ENCODE measurements at places on chromosomes 16 and 17.
A peak's percentile ranks its signal among the peaks of the same experiment; 100 is the strongest.

GRCh38 chr16:61237884-61238485, 798.3 kb downstream of the CDH8 start:
- DNase-seq, result no peak

DNA sequence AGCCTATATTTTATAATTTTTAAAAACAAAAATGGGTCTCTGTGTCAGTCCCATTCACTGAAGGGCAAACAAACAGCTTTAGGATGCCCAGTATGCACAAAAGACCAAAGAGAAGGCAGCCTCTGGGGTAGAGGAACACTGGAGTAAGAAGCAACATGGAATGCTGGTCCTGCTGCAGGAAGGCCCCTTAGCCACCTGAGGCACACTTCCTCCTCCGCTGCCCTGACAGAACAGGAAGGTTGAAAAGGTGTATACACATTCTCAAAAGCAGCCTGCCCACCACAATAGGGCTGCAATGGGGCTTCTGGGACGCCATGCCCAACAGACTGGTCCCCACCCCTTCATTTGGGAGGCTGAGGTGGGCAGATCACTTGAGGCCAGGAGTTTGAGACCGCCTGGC, 19.5 kb downstream of the TOM1L2 start:
- DNase-seq, result no peak

GRCh38 chr16:30934827-30935557, 11.6 kb downstream of the FBXL19 start:
- DNase-seq, result peak; percentile 32

GRCh38 chr17:37100231-37100630, 151.5 kb downstream of the AATF start:
- no peak for DNase-seq

DNA sequence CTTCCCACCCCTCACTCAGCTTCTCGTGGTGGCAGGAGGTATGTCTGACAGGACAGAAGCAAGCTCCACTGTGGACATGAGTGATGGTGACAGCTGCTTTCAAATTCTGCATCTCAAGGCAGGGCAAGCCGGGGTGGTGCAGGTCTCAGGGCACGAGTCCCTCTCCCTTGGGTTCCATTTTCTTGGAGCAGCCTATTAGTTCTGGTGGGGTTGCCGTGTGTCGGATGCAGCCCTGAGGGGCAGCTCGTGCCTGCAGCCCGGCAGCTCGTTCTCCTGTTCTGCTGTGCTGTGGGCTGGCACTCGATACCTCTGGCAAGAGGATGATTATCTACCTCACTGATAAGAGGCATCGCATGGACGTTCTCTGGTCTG, 16.5 kb upstream of the CLEC18C start:
- DNase-seq, result no peak

DNA sequence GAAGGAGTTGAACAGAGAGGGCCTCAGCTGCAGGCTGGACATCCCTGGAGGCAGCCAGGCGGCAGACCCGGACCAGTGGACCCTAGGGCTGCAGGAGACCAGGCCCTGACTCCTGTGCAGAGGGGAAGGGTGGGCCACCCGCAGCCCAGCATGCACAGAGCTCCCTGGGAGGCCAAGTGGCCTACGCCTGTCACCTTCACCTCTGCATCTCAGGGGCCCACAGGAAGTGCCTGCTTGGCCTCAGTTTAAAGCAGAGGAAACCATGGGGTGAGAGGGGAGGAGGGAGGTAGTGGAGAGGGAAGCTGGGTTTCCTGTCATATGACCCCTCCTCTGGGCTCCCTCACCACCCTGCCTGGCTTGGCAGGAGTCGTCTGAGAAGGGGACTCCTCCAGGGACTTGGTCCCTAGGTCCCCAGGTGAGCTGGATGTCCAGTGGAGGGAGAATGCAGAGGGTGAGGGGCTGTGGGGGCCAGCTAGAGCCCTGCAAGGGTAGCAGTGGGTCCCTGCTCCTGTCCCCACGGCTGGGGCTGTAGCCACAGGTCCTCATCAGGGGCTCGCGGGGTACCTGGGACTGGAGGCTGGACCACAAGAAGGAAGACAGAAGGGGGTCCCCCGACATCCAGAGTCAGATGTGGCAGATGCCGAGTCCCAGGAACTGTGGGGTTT, at the start of gene TMC8:
Gene TMC8, plus strand, starts transcription at position 335 of the 665 bp plus-strand sequence. CDS start 818 bp downstream, outside the sequence.
- DNase-seq, result no peak

GRCh38 chr16:1863681-1864460, 8.1 kb downstream of the MEIOB start:
- DNase-seq, result peak; percentile 13

- no peak for DNase-seq
Measured at GRCh38 chr16:16120382-16121184, 102.7 kb downstream of the ABCC6 start.

DNA sequence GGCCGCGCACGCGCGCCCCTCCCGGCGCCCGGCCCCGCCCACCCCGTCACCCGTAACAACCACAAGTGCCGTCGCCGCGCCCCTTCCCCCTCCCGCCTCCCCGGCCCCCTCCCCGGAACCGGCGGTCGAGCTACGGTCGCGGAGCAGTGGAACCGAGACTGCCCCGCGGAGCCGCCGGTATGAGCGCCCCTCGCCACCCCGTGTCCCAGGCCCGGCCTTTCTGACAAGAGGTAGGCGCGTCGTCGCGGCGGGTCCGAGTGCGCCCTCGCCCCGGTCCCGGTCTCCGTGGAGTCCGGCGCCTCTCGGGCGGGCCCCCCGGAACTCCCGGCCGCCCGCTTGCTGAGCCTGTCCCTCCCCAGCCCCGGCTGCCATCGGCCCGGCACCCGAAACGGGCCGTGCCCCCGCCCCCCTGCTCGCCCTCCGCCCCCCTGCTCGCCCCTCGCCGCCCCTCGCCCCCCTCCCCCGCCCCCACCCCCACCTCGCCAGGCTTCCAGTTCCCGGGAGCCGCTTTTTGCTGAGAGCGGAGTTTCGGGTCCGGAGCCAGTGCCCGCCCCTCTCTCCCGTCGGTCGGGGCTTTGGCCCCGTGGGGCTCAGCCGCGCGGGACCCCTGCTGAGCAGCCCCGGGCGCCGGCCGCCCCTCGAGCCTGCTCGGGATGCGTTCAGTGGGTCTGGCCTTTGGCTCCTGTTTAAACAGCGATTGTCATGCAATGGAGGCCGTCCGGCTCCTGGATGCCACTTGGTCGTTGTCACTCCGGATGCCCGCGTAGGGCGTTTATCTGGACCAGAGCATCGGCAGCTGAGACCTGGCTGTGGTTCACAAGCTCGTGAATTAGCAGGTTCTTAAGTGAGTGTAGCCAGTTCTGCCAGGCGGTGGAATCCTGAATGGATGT, at the start of gene SEC14L1:
Gene SEC14L1, plus strand, starts transcription at position 92 of the 890 bp plus-strand sequence. CDS start 2,628 bp downstream, outside the sequence.
- DNase-seq, result peak; percentile 40

- no peak for DNase-seq
Measured at GRCh38 chr16:49828533-49829267, 27.2 kb downstream of the ZNF423 start.

- DNase-seq, result no peak
Measured at GRCh38 chr16:3487521-3488410, 7.5 kb downstream of the C16orf90 start.

- DNase-seq, result peak; percentile 29
Measured at GRCh38 chr16:73057291-73058210, 9.6 kb upstream of the ZFHX3 start.

GRCh38 chr16:477301-478157, 50.0 kb upstream of the CAPN15 start:
- DNase-seq, result no peak

DNA sequence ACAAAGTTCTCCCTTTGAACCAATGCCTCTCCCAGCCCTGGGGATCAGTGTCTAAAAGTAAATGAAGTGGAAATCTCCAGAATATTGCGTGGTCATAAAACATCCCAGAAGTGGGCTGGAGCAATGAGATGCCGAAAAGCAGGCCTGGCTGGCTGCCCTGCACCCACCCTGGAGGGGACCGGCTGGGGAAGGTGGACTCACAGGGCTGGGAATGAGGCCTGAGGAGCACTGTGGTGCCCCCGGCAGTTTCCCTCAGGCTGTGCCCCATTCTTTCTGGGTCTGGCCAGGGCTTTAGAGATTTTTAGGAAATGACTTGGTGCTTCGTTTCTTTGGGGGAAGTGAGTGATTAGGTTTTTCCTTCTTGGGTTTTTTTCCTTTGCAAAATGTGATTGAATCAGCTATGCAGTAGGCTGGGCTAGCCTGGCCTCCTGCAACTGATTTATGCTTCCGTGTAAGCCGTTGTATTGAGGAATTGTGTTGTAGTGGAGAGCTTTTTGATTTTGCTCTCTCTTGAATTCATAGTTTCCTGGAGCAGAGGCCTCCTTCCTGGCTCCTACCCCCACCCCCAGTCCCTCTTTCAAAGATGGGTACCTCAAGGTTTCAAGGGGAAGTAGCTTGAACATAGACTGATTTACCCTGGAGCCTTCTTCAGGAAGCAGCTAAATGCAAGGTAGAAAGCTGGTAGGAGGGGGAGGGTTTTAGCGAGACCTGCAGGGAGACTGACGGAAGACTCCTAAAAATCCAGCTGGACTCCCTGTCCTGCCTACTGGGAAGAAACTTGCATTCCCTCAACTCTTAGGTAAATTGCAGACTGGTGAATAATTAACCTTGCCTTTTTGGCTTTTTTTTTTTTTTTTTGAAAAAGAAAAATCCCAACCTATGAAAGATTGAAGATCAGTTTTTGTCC, 170.2 kb downstream of the RAB11FIP4 start:
- DNase-seq, result peak; percentile 45

GRCh38 chr16:57352636-57353047, 5.9 kb upstream of the CCL22 start:
- no peak for DNase-seq

DNA sequence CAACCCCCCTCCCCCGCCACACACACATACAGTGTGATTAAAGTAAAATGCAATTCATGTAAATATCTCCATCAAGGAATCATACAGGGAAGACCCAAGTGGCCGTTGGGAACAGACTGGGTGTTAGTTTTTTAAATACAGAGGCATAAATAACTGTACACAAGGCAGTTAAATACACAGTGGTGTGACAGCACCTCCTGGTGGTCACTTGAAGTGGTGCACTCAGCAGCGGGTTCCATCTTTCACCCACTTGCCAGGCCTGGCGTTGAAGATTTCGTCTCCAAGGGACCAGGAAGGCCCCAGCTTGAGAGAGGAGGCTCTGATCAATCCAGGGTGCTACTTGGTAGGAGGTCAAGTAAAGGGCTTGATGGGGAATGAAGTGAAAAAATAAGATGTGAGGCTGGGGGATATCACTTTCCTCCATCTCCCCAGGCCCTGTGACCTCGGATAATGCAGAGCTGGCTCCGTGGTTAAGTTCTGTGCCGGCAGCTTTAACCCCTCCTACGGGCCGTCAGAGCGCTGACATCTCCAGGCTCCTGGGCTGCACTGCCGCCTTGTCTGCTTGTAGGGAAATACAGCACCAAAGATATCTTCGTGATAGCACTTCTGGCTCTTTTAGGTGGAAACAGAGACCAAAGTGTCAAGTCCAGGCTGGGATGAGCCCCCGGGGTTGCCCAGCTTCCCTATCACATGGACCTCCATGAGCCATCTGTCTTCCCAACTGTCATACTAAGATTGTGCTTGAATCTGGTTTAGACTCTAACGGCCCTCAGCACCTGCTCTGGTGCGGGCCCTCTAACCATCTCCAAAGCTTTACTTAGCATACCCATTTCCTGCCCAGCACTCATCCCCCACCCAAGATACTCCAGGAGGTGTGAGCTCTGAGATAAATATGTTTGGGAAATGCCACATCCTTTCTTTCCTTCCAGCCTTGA, 20.7 kb downstream of the LGALS9 start:
- no peak for DNase-seq

DNA sequence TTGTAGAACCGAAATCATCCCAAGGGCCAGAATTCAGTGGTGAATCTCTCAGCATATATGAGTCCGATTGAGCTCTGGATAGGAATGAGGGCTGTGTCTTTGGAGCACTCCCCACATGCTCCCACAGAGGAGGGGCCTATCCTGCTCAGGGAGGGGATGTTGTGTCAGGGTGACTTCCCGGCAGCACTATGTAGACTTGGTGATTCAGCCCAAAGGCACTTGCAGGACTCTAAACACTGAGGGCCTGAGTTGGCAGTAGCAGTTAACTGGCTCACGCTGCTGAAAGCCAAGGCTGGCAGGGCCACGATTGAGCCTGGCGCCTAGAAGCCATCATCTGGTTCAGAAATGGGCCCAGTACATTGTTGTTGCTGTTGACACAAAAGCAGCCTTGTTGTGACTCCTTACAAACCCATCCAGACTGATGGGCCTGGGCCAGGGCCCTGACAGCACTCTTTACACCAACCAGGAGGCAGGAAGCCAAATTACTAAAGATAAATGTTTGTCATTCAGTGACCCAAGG, 31.9 kb downstream of the NMT1 start:
- DNase-seq, result peak; percentile 98

DNA sequence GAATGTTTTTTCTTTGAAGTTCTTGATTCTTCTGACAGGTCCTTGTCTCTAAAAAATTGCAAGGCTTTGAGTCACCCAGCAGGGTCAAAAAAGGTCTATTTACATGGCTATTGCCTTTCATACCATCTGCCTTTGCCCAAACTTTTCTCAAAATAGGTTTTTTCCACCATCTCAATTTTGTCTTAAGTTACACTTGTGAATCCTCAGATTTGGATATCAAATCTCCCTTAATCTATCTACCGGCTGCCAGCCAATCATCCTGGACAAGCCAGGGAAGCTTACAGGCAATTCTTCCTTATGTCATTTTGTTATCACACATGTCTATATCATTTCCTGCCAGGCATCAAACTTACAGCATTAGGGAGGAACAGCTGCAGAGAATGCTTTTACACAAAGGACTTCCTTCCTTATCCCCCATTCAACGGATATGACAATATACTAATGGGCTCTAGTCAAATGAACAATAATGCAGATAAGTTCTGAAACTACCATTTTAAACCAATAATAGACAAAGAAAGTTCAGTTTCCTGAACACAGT, 104.1 kb upstream of the CORO6 start:
- DNase-seq, result peak; percentile 31

GRCh38 chr17:82921426-82921825, 81.6 kb upstream of the ZNF750 start:
- no peak for DNase-seq

DNA sequence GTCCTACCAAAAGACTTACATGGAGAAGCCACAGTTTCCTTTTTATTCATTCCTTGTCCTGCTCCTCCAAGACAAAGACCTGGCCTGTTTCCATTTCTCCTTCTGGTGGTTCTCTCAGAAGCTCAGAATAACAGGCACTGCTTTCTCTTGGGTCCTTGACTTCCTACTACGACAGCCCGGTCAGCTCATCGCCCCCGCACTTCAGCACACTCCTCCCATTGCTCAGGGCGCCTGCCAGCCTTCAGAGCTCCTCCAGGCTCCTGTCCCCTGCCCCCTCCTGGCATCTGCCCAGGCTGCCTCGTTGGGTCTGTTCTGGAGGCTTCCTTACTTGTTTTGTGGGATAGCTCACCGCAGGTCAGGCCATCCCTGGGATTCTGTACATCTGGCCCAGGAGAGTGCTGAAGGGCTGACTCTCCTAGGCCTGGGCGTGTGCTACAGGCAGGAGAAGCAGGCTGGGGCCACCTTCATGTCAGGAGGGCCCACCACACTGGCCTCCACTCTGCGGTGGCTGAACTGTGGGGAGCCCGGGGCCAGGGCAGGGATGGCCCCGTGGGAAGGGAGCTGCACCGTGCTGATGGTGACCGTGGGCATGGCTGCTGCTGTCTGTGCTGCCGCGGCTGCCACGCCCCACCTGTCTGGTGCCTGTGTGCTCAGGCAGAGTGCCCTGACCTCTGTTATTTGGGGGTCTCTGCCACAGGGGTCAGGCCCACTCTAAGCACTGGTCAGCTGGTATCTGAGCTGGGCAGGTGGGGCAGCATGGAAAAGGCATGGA, 17.7 kb downstream of the TCF25 start:
- no peak for DNase-seq

- peak; percentile 68 for DNase-seq
Measured at GRCh38 chr17:31674305-31674704, 184.7 kb downstream of the COPRS start.

GRCh38 chr16:55471448-55472097, 7.4 kb upstream of the MMP2 start:
- DNase-seq, result peak; percentile 81

- DNase-seq, result no peak
Measured at GRCh38 chr16:15674571-15674970, 24.5 kb downstream of the NDE1 start.

All from HCEC 1CT (cell line).